T-helper 17 cell (primary cell): ENCODE measurements at places on chromosomes 1 and 21. TPM values are rescaled to one million over a fixed set of nuclear protein-coding genes. Genes with fewer than 3 reads are reported as not detected.
A peak's percentile ranks its signal among the peaks of the same experiment; 100 is the strongest.

GRCh38 chr1:86169625-86170024 lies 13.1 kb upstream of the COL24A1 start:
- no peak for DNase-seq
- H3K27me3 ChIP-seq, result no peaks in the 10 kb centered on the region
- H3K36me3 ChIP-seq, result no peaks in the 10 kb centered on the region
- no peak overlapping the region for H3K4me3 ChIP-seq
- no peak overlapping the region for H3K27ac ChIP-seq

Gene RSPO1
- not detected for total RNA-seq

Gene BMP8B
- not detected for total RNA-seq

Gene TNNI3K
- total RNA-seq, result 0.50 TPM

Gene C1orf210
- total RNA-seq, result not detected

Gene SCAF4
- total RNA-seq, result 53.8 TPM

- peaks cover 21% of the 10 kb centered on the region for H3K4me1 ChIP-seq
- no peaks in the 10 kb centered on the region for H3K27me3 ChIP-seq
- H3K4me3 ChIP-seq, result peak within 1 kb of the TSS; percentile 91
- DNase-seq, result peak; percentile 90
Observed at GRCh38 chr1:6624710-6625583, at the start of gene THAP3. THAP3 (plus strand) TSS chr1:6624868; CDS start chr1:6625219, 351 bp downstream.

Gene CR1
- total RNA-seq, result 27.6 TPM

GRCh38 chr1:56065729-56066128 lies 513.6 kb downstream of the PLPP3 start:
- H3K27ac ChIP-seq, result no peak overlapping the region
- DNase-seq, result no peak
- no peak overlapping the region for H3K4me3 ChIP-seq
- H3K27me3 ChIP-seq, result no peaks in the 10 kb centered on the region
- H3K4me1 ChIP-seq, result no peaks in the 10 kb centered on the region
- no peaks in the 10 kb centered on the region for H3K36me3 ChIP-seq
